ENCODE measurements at places on chromosomes 13 and 19. TPM values are rescaled to one million over a fixed set of nuclear protein-coding genes. Genes with fewer than 3 reads are reported as not detected.

Gene SMIM44
- not detected for total RNA-seq

- no peak for DNase-seq
Observed at GRCh38 chr13:105936816-105937215, 598.6 kb downstream of the EFNB2 start.

GRCh38 chr13:33644581-33645543 lies 173.1 kb upstream of the RFC3 start:
- no peak for DNase-seq

Gene PPFIA3
- 1.4 TPM for total RNA-seq

Gene OR7G1
- not detected for total RNA-seq

All from psoas muscle (tissue), 8 donors.